ENCODE measurements at places on chromosomes 6 and 20.

DNA sequence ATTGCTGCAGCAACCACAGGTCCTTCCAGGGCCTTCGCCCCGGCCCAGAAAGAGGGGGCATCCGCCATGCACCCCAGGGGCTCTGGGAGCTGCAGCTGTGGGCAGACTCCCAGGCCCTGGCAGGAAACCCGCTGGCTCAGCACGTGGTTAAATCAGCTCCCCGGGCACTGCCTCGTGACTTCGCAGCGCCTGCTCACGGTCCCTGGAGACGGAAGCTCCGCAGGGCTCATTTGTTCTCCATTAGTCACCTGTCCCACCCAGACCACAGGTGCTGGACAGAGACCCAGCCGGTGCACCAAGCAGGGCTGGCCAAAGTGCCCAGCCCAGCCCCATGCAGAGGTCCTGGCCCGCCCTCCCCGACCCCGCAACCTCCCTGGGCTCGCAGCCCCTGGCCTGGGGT lies 14.7 kb downstream of the KCNQ2 start:
- DNase-seq, result no peak

DNA sequence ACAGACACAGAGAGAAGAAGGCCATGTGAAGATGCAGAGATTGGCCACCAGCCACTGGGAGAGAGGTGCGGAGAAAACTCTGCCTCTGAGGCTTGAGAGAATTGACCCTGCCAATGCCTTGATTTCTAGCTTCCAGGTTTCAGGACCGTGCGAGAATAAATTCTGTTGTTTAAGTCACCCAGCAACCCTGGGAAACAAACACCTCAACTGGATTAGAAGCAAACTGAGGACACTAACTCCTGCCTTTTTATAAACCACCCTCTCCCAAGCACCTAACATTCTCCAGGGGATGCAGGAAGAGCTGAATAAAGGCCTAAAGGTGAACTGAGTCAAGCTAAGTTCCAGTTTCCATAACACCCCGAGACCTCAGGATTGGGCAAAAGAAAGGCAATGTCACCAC lies 136.1 kb downstream of the ANKRD60 start:
- DNase-seq, result no peak

GRCh38 chr20:35615667-35616464 lies at the start of gene SPAG4:
SPAG4 (plus strand) TSS chr20:35615829; CDS start chr20:35616004, 175 bp downstream.
- DNase-seq, result peak; percentile 100

DNA sequence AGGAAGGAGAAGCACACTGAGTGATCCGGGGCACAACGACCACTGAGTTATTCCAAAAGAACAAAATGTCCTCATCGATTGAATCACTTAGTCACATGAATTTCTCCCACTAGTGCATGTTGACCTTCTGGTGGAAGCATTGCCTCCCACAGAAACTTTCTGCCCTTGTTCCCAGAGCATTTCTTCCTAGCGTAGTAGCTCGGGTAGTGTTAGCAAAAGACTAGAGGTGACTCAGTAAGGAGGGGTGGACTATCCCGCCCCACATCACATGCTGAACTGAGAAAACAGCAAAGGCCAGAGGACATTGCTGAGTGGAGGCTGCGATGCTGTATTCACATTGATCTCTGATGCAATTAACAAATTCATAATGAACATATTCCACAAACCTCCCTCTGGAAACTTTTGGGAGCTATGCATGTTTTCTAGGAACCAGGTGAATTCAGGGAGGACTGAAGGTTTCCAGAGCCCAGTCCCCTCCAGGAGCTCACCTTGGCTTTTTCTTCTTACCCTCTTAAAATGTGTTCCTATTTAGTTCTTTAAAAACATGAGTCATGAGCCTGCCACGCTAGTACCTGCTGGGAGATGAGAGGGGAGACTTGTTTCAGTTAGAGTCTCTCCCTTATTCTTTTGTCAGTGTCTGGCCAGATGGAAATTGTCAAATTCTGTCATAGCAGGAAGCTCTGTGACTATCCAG lies 507.9 kb downstream of the CDH26 start:
- no peak for DNase-seq

GRCh38 chr20:61973515-61974356 lies 91.9 kb downstream of the TAF4 start:
- no peak for DNase-seq

DNA sequence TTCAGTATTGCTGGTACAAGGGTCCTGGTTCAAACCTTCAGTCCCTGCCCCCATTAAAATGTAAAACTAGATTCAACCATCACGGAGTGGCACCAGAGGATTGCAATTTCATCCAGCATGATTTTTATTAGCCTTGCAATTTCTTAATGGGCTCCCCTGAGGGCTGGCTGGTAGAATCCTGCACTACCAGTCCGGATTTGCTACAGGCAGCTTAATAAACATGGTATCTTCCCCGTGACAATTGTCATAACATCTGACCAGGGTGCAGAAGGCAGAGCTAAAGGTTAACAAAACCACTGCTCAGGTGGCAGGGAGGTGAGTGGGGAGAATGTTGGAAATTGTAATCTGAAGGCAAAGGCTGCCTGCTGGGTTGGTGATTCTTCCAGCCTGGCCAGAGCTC lies 94.5 kb downstream of the PKHD1 start:
- DNase-seq, result no peak

- no peak for DNase-seq
Measured at GRCh38 chr6:14431385-14432330, 314.1 kb downstream of the CD83 start.

DNA sequence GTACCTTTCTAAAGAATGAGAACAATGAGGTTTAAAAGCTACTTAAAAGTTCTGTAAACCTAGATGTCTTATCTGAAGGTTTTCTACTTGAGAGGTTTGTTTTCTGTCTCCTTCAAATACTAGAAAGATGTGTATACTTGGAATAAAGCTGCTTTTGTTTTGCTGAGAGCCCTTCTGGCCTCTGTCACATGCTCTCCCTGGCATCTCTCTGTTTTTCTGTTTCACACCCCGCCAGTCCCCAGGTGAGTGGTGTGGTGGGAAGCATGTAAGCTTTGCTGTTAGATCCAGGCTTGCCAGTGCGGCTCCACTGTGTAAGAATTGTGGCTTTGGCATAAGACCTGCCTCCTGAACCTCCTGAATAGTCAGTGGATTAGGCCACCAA lies 56.8 kb downstream of the SNX9 start:
- no peak for DNase-seq

DNA sequence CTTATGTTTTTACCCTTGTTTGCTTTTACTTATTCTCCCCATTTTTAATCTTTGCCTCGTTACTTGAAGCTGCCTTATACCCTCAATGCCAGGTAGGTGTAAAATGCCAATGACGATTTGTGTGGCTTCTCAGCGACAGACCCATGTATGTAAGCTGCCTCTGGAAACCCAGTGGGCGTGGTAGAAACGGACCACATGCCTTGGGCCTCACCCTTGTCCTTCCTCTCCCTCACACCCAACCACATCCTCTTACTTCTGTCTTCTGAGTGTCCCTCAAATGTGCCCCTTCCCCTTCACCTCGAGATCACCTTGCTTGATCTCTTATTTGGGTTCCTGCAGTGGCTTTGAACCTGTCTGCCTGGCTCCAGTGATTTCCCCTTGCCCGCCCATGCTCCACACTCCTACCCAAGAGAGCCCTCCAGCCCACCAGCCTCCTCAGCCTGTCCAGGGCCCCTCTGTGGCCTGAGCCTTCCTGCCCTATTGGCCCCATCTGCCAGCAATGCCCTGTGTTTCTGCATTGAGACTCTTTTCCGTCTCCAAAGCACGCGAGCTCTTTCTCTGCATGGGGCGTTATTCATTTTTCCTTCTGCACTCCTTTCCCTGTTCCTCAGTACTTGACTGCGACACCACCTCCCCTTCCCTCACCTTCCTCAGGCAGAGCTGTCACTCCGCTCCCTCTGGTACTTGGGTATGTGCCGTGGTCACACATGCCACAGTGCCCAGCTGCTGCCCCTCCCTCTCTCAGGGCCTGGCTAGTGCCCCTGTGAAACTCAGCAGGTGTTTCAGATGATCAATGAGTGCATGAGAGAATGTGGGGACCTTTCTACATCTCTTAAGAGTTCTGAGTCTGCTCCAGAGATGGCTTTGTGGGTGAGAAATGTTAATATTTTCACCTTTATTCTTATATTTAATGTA lies 115.4 kb downstream of the SLX4IP start:
- no peak for DNase-seq

DNA sequence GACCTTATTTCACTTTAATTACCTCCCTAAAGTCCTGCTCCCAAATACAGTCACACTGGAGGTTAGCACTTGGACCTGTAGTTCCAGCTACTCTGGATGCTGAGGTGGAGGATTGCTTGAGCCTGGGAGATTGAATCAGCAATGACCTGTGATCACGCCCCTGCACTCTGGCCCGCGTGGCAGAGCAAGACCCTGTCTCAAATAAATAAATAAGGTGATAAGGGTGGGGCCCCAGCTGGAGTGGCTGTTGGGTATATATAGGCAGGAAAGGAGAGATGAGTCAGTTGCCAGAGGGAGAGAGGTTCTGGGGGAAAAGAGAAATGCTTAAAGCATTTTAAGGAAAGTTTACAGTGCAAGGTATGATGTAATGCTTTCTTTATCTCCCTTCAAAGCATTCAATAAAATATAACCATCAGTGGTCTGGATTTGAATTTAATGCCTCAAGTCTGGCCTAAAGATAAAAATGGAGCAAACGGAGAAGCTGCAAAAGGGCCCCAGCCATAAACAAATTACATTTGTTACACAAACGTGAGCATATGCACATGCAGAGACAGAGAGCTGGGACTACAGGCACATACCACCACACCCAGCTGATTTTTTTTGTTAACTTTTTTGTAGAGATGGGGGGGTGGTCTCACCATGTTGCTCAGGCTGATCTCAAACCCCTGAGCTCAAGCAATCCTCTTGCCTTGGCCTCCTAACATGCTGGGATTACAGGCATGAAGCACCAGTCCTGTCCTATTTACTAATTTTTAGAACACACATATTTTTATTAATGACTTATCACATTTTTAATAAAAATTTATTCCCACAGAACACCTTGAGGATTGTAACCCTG lies 6.1 kb upstream of the PM20D2 start:
- DNase-seq, result no peak

DNA sequence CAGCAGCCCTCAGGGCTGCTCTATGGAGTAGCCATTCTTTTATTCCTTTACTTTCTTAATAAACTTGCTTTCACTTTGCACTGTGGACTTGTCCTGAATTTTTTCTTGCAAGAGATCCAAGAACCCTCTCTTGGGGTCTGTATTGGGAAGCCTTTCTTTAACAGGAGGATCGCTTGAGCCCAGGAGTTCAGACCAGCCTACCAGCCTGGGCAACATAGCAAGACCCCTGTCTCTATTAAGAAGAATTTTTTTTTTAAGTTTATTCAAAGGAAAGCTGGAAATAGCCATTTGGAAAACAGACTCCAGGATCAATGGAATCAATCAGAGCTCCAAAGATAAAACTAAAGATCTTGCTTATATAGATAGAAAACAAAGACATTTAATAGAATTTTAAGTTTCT lies 29.1 kb downstream of the OR2B2 start:
- no peak for DNase-seq

GRCh38 chr6:33428224-33428965 lies 8.5 kb downstream of the SYNGAP1 start:
- DNase-seq, result no peak

DNA sequence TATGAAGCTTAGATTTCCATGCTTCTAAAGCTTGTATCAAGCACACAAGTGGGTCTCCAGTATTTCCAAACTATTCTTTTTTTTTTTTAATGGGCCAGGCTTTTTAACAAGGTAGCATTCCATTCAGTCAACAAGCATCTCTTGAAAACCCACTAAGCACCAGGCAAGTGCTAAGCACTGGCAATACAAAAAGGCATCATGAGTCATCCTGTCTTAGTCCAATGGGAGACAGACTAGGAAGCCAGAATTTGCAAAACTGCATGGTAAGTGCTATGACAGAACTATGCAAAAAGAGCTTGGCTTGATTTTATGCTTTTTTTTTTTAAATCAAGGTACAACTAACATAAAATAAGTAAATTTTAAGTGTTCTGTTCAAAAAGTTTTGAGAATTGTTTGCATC lies 109.3 kb upstream of the DST start:
- DNase-seq, result no peak

DNA sequence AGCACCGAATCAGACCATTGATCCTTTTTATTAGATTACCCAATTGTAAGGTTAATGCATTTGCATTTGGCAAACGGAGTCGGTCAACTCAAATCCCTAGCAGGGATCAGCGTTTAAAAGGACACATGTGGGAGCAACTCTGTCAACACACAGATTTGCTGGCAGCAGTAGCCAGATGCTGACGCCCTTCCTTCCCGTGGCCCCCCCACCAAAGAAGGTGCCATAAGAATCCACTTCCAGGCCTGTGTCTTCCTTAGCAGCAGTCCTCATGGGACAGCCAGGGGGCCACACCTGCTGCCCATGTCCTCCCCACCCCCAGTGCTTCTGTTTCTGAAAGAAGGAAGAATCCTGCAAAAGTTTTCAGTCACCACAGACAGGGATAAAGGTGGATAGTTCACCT lies 24.5 kb upstream of the MAFB start:
- no peak for DNase-seq

- no peak for DNase-seq
Measured at GRCh38 chr6:117075218-117075617, 190.1 kb upstream of the VGLL2 start.

GRCh38 chr20:49579874-49580812 lies 12.2 kb upstream of the PTGIS start:
- no peak for DNase-seq

DNA sequence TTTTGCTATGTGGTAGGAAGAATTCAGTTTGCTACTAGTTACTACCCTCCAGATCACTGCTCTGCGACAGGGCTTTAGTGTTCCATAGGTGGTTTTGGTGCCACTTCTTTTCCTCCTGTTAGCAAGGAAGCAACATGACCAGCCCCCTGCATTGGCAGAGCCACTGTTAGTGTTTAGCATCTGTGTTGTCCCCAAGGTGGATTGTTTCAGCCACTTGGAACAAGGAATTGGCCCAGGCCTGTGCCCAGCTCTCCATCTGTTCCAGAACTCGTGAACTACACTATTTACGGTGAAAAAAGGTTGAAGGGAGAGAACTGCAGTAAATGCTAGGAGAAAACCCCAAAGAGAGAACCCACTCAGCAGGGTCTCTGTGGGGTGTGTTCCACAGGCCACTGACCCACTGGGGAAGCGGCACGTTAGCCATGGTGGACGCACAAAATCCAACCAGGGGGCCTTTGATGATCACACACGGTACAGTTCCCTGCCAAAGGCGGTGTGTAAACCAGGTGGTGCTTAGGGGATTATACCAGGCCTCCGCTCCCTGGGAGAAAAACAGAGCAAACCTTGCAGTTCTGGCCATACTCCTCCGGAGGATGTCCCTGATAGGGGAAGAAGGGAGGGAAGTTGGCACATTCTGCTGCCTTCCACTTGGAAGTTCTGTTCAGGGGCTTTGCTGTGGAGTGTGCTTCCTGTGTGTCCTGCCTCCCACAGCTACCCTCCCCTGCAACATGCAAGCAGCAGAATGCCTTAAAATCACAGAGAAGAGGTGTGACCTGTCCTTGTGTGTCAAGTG lies 72.3 kb downstream of the LYRM2 start:
- DNase-seq, result no peak

Measured in stimulated activated CD8-positive, alpha-beta memory T cell treated with anti-CD3 and anti-CD28 coated beads, Interleukin-4, amount 100 ng/mL, for 4 hours (primary cell).